ENCODE measurements at places on chromosomes 6 and 20.
A peak's percentile ranks its signal among the peaks of the same experiment; 100 is the strongest.

DNA sequence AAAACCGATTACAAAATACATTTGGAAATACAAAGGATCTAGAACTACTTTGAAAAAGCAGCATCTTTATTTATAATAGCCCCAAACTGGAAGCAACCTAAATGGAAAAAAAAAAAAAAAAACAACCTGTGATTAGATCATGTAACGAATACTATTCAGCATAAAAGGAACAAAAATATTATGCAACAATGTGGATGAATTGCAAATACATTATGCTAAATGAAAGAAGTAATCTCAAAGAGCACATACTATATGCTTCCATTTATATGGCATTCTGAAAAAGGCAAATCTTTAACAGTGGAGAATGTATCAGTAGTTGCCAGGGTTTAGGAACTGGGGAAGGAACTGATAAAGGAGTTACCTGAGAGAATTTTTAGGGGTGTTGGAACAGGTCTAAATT, 28.9 kb downstream of the IRAK1BP1 start:
- no peak for DNase-seq

DNA sequence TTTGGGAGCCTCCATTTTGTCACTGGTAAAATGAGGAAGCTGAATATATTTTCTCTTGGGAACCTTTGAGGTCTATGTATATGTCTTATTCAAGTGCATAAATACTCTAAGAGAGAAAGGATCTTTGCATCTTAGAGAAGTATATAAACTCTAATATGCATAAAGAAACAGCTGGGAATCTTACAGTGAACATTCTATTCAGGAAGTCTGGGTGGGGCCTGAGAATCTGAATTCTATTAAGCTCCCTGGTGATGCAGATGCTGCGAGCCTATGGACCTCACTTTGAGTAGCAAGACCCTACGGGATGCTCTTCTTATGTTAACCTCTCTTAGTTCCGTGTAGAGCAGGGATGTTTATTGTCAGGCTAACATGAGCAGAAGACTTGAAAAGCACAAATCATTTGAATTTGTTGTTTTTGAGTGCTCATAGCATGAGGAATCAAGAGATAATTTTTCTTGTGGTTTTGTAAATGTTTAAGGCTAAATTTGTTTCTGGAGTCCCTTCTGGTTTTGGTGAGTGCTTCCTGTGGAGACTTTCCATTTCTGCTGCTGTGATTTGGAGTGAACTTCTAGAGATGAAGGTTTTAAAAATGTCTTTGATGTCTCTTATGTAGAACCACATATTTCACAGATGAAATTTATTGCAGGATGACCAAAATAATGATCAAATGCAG, 281.2 kb upstream of the JAG1 start:
- no peak for DNase-seq

DNA sequence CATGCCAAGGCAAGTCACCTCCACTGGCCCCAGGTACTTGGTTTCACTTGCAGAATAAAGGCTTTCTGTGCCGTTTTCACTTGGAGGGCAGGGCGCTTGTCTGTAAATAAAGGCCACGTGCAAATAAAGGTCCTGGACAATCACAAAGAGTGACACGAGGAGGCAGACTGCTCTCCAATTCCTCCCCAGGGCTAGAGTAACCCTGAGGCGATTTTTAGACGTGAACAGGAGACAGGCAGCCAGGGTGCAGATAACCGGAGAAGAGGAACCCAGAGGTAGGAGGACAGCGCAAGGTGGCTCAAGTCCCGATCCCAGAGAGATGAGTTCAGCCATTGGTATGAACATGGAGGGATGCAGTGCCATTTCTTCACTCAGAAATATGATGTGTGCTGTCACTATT, 327.4 kb downstream of the KIF16B start:
- DNase-seq, result no peak

- DNase-seq, result no peak
Observed at GRCh38 chr6:18488526-18489270, 101.5 kb downstream of the RNF144B start.

- DNase-seq, result no peak
Observed at GRCh38 chr6:127924440-127924839, 23.6 kb upstream of the THEMIS start.

DNA sequence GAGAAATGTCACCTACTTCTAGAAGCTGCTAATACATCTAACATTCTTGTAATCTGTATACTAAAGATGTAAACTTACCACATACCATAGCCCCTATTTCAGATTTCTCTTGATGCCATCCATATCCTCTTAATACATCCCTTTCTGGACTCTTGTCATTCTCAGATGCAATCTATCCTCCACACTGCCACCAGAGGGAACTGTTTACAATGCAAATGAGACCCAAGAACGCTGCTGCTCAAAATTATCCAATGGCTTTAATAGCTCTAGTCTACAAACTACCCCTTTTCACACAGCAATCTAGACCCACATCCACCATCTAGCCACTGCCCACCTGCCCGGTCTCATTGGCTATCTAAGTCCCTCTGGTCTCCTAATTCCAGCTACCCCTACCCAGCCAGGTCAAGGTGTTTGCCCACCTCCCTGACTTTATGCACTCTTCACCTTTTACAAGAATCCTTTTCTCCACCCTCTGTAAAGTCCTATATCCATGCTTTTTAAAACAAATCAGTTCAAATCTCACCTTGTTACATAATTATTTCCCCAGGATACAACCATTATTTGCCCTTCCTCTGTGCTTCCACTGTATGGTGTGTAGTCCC, 14.8 kb downstream of the FAXC start:
- DNase-seq, result peak; percentile 23

GRCh38 chr6:63121166-63121565, 90.1 kb upstream of the FKBP1C start:
- DNase-seq, result no peak

DNA sequence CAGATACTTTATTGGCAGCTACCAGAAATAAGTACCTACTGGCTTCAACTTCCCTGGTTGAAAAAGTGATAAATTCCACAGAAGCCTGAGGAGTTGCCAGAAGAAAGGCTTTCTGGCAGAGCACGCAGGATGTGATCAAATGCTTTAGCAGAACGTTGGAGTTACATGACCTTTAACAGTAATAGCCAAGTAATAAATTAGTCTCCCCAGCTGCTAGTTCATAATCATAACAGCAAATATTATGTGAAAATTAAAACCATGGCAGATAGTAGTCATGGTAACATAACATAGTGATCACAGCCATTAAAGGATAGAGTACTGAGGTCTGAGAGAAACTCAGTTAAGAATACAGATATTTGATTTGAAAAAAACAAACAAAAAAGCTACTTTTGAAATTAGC, 567.7 kb downstream of the ADGRB3 start:
- DNase-seq, result no peak

DNA sequence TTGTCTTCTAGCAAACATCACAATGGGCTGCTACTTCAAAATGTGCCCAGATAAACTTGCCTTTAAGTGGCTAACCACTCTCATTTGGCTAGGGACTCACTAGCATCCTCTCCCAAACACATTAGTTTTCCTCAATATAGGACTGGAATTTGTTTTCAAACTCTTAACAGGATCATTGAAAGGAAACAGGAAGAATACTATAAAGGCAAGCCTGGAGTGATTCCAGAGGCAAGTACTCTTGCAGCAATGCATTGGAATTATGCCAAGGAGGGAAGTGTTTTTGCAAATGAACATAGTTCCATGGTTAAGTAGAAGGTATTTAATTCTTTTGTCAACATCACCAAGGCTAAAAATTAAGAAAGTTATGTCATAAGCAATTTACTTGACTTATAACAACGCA, 12.2 kb downstream of the EPHA7 start:
- DNase-seq, result no peak

DNA sequence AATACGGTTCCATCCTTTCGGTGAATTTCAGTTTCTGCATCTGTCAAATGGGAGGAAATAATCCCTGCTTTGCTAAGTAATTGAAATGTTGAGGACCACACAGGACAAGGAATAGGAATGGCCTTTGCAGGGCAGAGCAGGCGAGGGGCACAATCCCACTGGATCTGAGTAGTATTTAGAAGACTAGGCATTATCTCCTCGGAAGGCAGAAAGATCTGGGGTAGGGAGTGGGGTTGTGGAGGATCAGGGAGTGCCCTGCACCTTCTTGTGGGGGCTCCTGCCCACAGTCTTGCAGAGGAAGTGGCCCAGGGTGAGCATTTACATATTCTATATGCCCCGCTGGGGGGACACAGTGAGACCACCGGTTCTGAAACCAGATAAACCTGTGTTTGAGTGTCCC, 87.1 kb upstream of the SIRPA start:
- DNase-seq, result no peak

GRCh38 chr6:16102208-16102607, 26.7 kb upstream of the MYLIP start:
- DNase-seq, result no peak

DNA sequence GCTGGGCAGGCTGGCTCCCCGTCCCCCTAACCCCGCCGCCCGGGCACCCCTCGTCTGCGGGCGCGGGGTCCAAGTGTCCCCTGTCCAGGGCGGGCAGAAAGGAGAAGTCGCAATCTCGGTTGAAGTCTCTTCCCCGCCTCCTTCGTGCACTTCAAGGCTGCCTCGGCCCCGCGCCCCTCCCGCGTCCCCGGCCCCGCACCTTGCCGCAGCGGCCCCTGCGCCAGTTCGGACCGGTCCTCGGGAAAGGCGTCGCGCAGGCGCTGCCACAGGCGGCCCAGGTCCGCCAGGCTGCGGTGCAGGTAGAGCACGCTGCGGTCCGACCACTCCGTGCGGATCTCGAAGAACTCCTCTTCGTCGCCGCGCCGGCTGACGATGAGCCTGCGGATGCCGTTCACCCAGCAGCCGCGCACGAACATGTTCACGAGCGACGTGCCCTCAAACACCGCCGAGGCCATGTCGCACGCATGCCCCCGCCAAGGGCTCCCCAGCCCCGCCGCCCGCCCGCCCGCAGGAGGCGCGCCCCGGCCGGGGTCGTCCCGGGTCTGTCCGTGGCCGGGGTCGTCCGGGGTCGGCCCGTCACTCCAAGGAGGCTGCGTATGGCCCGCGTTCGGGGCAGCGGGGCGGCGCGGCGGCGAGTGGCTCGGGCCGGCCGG, at the start of gene PXDC1:
PXDC1 (minus strand) TSS at position 637 of the 653 bp plus-strand sequence; CDS start at position 455, 182 bp downstream.
- peak; percentile 38 for DNase-seq

DNA sequence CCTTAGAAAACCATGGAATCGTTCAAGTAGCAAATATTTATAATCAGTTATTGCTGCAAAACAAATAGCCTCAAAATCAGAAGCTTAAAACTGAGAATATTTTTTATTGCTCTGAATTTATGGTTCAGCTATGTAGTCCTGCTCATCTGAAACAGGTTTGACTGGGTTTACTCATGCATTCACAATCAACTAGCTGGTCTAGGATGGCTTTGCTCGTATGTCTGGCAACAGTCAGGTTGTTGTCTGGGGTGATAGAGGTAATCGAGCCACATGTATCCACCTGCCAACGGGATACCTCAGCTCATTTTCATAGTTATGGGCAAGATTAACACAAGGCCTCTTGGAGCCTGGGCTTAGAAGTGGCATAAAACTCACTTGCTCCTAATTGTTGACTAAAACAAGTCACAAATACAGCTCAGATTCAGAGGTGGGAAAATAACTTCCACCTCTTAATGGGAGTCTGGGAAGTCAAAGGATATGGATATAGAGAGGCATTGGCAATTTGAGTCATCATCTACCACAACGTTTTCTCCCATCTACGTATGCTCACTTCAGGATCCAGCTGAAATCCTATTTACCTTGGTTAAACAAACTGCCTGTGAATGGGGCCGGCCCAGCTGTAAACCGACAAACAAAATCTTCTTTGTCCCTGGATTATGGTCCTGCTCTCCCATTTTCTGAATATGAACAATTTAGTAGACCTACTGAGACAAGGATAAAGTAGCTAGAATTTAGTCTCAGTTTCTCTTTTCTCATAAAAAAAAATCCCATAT, 54.5 kb upstream of the TENT5A start:
- no peak for DNase-seq

GRCh38 chr6:18464176-18464575, 77.0 kb downstream of the RNF144B start:
- no peak for DNase-seq

DNA sequence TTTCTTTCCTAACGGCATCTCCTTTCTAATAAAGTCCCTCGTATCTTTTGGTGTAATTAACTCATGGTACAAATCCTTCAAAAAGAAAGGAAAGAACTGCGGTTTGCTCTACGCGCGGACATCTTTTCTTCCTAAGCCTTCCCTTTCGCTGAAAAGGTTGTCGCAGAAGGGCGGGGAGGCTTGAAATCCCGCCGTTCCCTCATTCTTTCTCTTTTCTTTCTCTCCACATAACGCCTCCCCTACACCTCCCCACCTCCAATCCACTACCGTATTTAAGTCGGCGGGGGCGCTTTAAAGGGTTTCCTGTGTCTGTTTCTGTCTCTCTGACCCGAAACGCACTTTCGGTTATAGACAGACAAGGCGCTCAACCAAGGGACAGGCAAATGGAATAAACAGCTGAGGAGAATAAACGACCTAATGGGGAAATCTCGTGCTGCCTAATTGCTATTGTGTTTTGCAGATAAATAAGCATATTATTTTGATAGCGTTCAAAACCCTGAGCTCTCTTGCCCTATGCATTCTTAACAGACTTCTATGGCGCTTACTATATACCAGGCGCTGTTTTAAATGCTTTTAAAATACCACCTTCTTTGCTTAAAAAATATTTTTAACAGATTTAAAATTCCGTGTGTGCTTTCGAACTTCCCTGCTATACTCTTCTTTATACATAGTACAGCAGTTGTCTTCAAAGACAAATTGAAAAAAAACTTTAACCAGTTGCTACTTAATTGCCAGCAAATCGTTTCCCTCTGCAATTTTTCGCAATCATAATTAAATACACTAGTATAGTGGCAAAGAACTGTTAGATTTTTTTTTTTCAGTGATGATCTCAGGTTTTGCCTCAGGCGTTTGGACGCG, 2.5 kb upstream of the HEY2 start:
- DNase-seq, result peak; percentile 51

GRCh38 chr20:47809161-47809960, 24.1 kb upstream of the SULF2 start:
- DNase-seq, result no peak

GRCh38 chr6:5083813-5084359, 1.3 kb upstream of the PPP1R3G start:
- DNase-seq, result no peak

- DNase-seq, result no peak
Observed at GRCh38 chr20:22566876-22567658, 17.3 kb downstream of the FOXA2 start.

- no peak for DNase-seq
Observed at GRCh38 chr6:55901765-55902270, 26.4 kb upstream of the BMP5 start.

- DNase-seq, result no peak
Observed at GRCh38 chr20:56426026-56426425, 14.0 kb downstream of the CASS4 start.

GRCh38 chr6:20653085-20653479, 118.8 kb downstream of the CDKAL1 start:
- DNase-seq, result no peak

GRCh38 chr6:139591075-139591865, 216.8 kb upstream of the CITED2 start:
- DNase-seq, result peak; percentile 52

- peak; percentile 33 for DNase-seq
Observed at GRCh38 chr6:116327803-116328527, 42.8 kb upstream of the DSE start.

DNA sequence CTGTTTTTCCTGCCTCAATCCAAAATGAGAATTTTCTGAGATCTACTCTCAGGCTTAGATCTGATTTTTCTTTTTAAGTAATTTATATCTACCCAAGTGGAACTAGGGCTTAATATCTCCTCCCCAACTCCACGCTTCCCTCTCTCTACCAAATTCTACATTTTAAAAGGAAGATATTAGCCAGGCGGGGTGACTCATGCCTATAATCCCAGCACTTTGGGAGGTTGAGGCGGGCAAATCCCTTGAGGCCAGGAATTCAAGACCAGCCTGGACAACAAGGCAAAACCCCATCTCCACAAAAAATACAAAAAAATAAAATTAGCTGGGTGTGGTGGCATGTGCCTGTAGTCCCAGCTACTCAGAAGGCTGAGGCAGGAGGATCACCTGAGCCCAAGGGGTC, 61.0 kb downstream of the MTFR2 start:
- no peak for DNase-seq
